Neural progenitor cell (in vitro differentiated cells): ENCODE measurements at places on chromosomes 3 and 15.
A peak's percentile ranks its signal among the peaks of the same experiment; 100 is the strongest.

DNA sequence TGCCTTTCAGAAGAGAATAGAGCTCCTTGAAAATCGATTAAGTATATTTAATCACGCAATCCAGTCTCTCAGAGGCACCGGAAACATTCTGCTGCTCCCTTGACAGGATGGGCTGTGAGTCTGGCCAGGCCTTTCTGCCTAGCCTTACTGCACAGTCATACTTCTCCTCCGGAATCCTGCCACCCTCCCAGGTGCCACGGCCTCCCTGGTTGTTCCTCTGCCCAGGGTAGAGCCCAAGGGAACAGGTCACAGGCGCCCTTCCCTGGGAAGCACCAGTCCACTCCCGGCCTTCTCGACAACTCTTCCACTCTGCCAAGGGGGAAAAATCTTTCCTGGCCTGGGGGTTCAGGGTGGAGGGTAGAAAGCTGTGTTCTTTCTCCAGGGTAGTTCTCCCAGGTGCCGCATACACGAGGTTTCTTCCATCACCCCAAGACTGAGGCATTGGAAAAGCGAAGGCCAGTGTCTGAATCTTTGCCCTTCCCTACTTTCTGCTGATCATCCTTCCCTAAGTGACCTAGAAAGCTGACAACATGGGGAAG lies 17.4 kb upstream of the SYNM start:
- no peak for DNase-seq

DNA sequence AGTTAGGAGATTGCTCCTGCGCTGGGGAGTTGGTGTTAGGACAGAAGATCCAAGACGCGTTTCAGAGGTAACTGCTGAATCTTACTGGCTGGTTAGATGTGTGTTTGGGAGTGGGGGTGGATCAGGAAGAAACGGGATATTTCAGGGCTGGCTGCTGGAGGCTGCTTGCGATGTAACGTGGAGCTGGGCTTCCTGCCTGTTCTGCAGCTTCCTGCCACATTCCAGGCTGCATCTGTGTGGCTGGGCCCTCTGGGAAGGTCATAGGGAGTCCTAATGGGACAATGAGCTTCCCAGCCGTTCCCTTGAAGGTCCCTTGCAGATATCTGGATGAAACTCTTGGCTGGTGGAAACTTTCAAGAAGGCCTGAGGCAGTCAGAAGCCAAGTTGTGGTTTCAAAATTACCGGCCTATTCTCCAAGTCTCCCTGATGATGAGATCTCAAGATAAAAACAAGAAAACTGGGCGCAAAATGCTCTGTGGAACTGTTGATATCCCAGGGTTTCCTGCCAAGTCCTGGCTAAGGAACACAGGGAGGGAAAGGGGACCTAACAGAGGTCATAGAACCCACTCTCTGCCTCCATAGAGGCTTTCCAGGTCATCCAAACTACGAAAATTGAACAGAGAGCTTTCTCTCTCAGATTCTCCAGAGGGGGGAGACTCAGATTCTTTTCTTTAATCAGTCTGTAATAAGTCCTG lies 67.0 kb downstream of the NOX5 start:
- no peak for DNase-seq

DNA sequence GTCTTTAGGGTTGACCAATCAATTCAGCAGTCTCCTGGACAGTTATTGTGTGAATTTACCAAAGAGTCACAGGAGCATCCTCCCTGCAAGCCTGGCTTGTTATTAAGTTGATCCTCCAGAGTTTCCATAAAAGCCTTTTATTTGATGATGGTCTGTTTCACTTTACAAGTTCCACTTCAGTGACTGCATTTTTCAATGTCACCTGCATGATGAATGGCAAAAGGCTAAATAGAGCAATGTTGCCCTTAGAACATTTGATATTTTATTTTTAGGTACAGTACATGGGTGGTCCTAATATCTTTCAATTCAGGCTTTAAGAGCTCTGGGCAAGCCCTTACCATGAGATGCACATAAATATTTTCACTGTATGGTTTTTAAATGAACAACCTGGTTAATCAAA lies 22.6 kb downstream of the GUCA1C start:
- no peak for DNase-seq

GRCh38 chr3:153746211-153746610 lies 375.0 kb upstream of the ARHGEF26 start:
- DNase-seq = no peak

- DNase-seq = no peak
These were observed 34.6 kb downstream of the PDE8A start for GRCh38 chr15:85016275-85016674.

DNA sequence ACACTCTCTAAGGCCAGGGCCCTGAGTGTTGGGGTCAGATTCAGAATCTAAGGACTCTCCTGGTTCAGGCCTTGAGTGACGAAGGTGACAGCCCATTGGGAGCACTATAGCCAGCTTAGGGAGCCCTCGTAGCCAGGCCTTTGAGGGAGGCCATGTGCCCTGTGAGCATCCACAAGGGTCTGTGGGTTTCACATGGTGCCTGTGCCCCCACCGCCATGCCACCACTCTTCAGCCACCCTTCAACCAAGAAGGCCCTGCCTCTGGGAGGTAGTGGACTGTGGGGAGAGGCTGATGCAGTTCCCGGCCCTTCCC lies 37.5 kb downstream of the TSPAN3 start:
- no peak for DNase-seq

DNA sequence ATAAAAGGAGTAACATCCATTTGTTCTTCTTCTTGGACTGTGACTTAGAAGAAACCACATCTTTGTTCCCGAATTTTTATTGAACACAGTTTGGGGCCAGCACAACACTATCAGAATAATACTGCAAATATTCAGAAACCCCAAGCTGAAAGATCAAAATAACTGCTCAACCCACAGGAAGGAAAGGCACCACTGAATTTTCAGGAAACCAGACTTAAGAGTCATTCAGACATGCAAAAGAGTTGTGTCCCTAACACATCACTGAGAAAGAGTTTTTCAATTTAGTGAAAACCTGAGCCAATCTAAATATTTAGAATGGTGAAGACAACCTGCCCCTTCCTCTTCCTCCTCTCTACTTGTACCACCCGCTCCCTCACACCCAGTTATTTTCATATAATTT lies 295.0 kb upstream of the RORA start:
- no peak for DNase-seq

- DNase-seq = no peak
These were observed 9.8 kb downstream of the GP5 start for GRCh38 chr3:194389269-194389668.

DNA sequence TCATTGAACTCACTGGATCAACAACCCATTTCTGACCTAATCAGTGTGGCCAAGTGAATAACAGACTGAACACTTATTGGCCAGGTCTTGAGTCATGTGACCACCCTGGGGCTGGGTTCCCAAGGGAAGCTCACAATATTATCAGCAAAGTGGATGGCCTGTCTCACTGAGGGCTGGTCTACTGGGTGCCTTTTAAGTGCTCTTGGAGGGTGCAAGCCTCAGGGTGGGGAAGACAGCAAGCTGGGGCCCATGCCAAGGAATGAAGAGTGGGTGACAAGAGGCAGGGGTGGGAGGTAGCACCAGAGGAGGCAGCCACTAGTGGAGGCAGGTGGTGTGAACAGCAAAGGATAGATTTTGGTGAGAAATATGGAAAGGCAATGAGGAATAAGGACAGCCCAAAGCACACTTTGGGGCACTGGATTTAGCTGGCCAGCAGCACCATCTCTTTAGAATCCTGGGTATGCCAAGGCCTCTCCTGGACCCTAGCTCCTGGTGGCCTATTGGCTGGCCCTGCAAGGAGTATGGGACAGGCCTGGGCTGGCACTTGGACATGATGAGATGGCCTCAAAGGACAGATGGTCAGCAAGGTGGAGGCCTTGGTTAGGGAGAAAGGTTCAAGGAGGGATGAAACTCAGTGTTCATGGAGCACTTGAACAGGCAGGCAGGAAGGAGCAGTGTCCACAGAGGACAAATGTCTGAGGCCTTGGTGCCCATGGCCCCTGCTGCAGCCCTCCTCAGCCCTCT lies 34.2 kb downstream of the HMCES start:
- no peak for DNase-seq

DNA sequence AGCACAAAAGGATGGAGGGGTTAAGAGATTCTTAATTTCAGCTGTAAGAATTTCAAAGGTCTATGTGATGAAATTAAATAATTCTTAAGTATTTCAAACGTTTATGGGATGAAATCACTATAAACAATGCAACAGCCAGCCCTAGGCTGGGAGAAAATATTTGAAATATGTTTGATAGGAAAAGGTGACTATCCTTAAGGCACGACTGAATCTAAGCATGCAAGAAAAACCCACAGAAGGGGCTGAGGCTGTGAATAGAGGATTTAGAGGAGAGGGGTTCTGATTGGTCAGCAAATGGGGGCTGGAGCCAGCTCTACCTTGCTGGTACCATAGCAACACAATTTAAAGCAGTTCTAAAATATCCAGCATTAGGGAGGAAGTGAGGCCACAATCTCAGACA lies 220.8 kb upstream of the ATP10A start:
- no peak for DNase-seq

DNA sequence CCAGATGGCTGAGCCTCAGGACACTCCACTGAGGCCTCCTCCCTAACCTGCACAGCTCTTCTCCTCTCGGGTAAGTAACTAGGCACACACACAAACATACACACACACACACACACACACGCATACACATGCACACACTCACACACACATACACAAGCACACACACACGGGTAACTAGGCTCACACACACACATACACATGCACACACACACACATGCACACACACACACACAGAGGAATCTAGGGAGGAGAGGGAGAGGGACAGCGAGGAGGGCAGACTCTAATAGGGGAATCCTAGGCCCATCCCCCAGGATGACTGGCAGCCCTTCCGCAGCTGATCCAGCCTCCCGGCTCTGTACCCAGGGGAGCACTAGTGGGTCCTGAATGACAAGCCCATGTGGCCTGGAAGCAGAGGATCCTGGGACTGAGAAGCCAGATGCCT lies 177.4 kb upstream of the LINGO1 start:
- peak; percentile 41 for DNase-seq

GRCh38 chr3:167487556-167487955 lies 13.7 kb upstream of the SERPINI2 start:
- no peak for DNase-seq

- DNase-seq = no peak
These were observed 103.8 kb downstream of the THSD4 start for GRCh38 chr15:71219101-71219500.

- DNase-seq = no peak
These were observed 32.8 kb upstream of the STRIT1 start for GRCh38 chr3:155326244-155326643.

DNA sequence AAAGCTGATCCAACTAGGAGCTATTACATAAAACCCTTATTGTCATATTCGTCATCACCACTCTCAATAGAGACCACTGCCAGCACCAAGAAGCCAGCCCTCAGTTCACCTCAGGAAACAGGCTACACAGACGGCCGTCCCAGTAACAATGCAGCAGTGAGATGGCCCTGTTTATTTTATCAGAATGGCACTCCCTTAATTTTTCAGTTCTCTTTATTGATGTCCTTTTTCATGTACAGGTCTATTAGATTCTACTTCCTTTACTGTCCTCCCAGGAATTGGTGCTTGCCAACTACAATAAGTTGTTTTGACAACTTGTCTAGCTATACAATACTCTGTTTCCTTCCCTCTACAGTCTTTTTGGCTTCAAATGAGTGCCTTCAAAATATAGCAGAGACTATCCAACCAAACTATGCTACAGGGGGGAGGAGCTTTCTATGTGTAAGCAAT lies 272.5 kb downstream of the ZBTB20 start:
- no peak for DNase-seq

DNA sequence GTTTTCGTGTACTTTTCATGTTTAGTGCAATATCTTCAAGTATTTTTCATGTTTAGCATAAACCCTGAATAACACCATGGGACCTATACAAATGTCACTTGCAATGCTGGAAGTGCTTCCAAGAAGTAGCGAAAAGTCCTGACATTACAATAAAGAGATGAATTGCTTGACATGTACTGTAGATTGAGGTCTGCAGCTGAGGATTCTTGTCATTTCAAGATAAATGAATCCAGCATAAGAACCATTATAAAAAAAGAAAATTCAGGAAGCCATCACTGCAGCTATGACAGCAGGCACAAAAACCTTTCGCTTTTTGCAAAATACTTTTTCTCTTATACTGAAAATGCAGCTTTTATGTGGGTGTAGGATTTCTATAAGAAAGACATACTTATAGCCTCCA lies 37.4 kb downstream of the IFT57 start:
- no peak for DNase-seq

GRCh38 chr3:27666272-27666671 lies 55.9 kb downstream of the EOMES start:
- peak; percentile 35 for DNase-seq

DNA sequence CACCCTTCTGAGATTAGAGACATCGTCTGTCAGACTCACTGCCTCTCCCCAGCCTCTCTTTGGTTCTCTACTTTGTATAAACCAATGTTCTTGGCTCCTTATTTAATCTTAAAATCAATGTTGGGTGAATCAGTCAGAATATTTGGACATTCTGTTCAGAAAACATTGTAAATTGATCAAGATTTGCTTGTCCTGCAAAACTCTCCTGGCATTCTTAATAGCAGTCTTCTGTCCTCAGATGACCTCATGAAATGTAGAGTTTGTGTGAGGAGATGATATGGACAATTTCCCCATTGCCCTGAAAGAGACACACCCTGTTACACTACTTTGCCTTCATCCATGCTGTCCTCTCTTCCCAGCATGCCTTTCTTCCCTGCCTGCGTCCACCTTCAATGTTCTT lies 33.6 kb downstream of the CD200R1L start:
- no peak for DNase-seq

GRCh38 chr15:62545467-62546227 lies 380.6 kb upstream of the C2CD4B start:
- no peak for DNase-seq

DNA sequence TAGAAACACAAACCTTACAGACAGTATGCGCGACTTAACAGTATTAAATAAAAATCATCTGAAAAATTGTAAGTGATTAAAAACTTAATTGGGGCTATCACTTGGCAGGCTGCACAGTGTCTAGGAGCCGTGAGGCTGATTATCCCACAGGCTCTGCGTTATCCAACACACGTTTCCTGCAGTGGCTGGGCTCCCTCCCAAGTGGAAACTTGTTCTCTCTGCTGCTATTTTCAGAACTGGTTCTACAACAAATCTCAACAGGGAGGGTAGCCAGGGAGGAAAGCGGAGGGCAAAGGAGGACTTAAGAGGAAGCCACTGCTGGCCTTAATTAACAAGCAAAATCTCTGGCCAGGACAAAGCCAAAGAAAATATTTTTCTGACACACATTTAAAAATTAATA lies 555.2 kb downstream of the MAGI1 start:
- DNase-seq = peak; percentile 31

- DNase-seq = no peak
These were observed 216.9 kb upstream of the THBS1 start for GRCh38 chr15:39363761-39364586.

GRCh38 chr3:196378146-196378841 lies 40.1 kb upstream of the TM4SF19 start:
- DNase-seq = no peak

DNA sequence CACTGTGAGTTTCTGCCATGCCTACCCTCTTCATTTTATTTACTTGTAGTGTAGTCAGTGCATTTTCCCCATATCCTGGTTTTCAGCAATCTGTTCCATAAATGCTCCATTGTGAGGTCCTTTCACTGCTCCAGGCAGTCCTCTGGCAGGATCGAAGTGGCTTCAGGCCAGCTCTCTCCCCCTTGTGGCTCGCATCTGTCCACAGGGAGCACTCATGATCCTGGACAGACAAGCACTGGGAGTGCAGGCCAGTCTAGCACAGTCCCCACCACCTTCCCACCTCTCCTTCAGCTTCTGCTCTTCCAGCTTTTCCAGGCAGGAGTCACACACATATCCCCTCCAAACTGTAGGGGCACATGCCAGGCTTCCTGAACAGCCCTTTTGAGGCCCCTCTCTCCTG lies 173.6 kb downstream of the PPM1L start:
- DNase-seq = peak; percentile 16
